Glomerular endothelial cell (primary cell): ENCODE measurements at places on chromosomes 3 and 15.

- no peak for DNase-seq
Measured at GRCh38 chr15:43067717-43068461, 37.9 kb downstream of the UBR1 start.

DNA sequence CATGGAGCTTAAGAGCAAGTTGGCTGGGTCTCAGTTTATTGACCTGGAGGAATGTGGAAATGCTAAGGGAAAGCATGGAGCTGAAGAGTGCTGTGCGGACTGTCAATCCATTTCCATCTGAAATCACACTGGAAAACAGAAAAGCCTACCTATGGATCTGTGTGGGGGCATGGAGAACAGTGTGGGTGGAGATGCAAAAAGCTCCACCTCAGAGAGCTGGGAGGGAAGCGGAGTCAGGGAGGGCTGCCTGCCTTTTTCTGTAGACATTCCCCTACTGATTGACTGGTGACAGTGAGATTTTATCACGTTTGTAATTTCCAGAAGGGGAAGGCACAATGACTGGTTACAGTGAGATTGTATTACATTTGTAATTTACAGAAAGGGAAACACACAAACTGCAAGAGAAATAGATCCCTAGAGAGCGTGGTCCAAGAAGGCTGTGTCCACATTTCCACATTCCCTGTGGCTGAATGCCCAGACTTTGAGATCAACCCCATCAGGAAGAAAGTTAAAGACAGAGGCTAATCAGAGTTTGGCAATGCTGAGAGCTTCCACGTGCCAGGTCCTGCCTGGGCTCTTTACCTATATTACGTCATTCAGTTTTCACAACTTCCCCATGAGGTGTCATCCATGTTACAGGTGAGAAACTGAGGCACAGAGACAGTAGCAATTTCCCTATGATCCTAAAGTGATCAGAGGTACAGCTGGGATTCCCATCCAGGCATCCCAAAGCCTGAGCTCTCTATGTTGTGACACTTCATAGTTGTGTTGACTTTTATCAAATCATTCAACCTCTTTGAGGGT lies 67.7 kb upstream of the NSMCE3 start:
- DNase-seq, result no peak

DNA sequence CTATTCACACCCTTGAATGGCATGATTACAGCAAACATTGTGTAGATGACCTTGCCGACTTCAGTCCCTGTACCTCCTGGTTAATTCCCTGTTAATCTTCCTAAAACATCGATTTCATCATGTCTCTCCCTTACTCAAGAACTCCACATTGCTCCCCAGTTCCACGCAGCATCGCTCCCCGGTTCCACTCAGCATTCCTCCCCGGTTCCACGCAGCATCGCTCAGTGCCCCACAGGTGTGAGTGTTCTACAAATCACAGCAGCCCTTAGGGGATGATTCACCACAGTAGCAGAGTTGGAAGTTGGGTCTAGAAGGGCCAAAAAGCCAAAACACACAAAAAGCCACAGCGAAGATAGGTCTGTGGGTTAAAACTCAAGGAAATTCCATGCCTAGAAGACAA lies 8.6 kb upstream of the TNK2 start:
- DNase-seq, result no peak

DNA sequence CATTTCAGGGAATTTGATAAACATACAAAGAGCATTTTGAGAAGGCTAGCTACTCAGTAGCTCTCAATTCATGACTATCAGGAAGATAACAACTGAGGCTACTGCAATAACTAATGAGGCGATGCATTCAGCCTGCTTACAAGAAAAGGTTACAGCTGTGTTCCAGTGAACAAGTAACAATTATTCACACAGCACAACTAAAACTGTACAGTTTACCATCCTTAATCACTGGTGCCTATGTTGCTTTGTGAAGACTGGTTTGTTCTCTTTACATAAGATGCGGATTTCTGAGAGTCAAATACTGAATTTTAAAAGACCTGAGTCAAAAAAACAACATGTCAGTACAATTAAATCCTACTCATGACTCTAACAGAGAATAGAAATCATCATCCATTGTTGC lies 526.3 kb downstream of the OTOL1 start:
- DNase-seq, result no peak

DNA sequence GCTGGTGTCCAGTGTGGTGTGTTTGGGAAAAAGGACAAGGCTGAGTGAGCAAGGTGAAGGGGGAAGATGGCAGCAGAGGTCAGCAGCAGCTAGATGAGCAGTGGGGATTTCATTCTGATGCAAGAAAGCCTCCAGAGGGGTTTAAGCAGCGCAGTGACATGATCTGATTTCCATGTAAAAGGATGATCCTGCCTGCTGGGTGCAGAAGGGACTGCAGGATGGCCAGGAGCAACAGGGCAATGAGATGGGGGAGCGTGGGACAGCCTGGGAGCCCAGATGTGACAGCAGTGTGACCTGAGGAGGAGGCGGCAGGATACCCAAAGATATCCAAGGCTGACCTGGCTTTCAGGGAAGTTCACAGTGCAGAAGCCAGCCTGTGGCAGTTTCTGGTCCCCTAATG lies 6.1 kb downstream of the WNT7A start:
- DNase-seq, result no peak

GRCh38 chr3:50592568-50592967 lies 19.0 kb downstream of the CISH start:
- DNase-seq, result no peak

DNA sequence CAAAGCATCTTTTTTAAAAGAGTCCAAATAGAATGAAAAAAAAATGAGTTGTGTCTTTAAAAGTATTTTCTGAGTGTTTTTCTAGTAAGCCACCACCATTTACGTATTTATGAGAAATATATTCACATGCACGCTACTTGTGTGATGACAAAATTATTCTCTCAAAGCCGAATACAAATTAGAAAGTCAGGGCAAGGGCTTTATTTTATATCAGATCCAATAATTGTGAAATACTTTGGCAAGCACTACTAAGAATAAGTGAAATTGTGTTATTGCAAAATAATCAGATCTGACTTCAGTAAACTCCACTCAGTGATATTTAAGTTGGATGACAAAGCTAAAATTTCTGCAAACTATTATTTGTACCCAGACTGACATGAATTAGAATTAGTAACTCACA lies 589.3 kb upstream of the KCNMB2 start:
- DNase-seq, result no peak

GRCh38 chr3:190092250-190092649 lies 28.4 kb downstream of the P3H2 start:
- no peak for DNase-seq

- no peak for DNase-seq
Measured at GRCh38 chr15:73946046-73946721, 19.9 kb downstream of the LOXL1 start.

GRCh38 chr3:69288161-69288895 lies 97.6 kb downstream of the FRMD4B start:
- no peak for DNase-seq

GRCh38 chr15:31276596-31277298 lies 49.9 kb upstream of the KLF13 start:
- DNase-seq, result no peak

DNA sequence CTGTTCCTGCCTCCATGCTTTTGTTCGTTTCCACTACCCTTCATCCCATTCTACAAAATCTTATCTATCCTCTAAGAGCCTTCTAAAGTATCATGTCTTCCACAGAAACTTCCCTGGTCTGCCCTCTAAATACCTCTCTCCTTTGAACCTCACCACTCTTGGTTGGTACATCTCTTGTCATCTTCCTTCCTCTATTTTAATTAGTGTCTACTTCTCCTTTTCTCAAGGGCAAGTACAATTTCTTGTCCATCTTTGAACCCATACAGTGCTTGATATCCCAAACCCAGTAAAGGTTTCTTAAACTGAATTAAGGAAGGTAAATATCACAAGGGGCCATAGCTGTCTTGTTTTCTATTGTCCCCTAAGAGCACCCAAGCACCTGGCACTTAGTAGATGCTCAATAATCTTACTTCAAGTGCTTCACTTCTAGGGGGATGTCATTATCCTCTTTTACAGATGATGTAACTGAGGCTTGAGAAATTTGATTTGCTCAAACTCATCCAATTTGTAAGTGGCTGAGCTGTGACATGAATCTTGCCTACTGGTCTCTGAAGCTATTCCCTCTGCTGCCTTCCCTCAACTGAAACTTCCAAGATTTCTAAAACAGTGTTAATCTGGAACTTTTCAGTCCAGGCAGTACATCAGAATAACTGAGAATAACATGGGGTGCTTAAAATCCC lies 2.6 kb upstream of the DAPK2 start:
- DNase-seq, result no peak

GRCh38 chr3:25474052-25474451 lies 46.0 kb downstream of the RARB start:
- no peak for DNase-seq

DNA sequence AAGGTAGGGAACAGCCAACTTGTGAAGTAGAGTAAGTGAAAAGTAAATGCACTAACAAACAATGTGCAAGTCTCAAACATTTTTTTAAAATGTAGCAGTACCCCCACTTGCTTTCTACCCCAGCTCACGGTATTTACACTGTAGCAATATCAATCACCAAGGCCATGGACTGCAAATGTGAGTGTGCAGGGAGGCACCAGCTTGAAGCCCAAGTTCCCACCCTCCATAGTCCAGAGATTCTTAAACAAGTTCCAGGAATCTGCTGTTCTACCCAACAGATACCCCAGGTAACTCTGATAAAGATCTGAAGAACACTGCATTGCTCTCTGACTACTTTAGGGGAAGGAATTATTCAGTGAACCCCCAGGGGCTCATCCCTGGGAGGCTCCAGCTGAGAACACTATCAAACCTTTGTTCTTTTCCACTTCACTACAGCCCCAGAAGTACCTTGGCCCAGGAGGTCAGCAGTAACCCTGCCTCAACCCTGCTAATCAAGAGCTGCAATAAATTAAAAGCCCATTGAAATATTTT lies 86.1 kb downstream of the FOXP1 start:
- DNase-seq, result no peak

DNA sequence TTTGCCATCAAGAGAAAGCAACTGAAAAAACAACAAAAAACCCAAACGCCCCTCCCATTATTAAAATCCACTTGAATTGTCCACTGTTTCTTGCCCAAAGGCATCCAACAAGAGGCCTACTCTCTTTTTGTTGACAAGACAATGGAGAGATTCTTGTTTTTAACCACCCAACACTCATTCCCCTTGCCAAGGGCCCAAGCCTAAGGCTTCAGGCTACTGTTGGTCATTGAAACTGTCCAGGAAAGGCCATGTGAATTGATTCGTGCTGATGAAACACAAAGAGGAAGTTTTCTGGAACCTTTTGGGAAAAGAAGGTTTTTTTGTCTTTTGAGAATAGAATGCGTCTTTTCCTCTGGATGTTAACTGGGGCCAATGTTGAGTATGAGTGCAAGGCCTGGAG lies 157.4 kb upstream of the PFN2 start:
- no peak for DNase-seq

DNA sequence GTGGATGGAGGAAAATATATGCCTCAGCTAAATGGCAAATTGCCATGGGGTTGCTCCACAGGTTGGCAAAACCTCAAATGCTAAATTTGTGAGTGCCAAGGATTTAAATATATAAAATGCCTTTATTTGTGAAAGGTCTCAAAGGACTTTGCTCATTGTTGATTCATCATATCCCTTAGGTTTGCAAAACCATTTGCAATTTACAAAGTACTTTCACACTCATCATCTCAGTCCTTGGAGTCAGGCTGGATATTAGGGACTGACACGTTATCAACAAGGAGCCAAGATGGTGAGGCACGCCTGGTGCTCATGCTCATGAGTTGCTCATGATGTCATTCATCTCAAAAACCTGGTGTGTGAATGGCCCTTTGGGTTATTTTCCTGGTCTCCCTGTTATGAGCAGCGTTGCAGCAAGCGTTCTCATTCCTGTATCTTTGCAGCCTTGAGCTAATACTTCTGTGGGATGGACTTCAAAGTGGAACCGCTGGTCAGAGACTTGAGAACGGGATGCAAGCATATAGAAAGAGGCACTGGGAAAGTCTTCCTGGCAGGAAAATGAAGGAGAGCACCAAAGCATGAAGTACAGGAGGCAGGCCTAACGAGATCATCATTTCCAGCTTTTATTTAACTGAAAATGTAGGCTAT lies 66.0 kb downstream of the MYO1E start:
- no peak for DNase-seq

- DNase-seq, result no peak
Measured at GRCh38 chr15:49589030-49589429, 31.6 kb downstream of the FAM227B start.

DNA sequence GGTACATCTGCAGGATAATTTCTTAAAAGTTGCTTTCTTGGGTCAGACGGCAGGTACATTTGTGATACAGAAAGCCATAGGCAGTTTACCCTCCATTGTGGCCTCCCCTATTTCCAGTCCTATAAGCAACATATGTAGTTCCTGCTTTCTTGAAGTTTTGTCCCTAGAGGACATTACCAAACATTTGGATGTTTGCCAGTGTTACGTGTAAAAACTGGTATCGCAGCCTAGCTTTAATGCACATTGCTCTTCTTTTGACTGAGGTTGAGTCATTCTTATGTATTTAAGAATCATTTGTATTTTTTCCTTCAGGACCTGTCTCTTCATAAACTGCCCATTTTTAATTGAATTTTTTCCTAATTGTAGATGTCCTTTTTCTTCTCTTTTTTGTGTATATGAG lies 114.3 kb downstream of the DIPK2A start:
- DNase-seq, result no peak

DNA sequence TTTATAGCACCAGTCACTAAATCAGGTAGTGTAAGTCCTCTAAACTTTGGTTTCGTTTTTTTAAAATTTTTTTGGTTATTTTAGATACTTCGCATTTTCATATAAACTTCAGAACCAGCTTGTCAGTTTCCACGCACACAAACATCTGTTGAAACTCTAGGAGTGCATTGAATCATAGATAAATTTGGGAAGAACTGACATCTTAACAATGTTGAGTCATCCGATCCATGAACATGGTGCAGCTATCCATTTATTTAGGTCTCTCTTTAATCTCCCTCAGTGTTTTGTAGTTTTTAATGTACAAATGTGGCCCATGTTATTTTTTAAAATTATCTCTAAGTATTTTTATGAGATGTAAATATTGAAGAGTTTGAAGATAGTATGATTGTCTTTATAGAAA lies 17.7 kb downstream of the TICRR start:
- no peak for DNase-seq

DNA sequence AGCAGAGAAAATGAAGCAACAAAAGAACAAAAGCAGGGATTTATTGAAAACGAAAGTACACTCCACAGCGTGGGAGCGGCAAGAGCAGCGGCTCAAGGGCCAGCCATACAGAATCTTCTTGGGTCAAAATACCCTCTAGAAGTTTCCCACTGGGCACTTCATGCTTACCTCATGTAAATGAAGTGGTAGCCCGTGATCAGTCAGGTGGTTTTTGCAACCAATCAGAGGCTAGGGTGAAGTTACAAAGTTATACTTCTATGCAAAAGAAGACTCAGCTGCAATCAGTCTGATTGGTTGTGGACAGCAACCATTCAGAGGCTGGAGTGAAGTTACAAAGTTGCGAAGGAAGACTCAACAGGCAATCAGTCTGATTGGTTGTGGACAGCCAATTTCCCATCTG lies 37.8 kb upstream of the TRH start:
- peak; percentile 31 for DNase-seq
